Fibroblast of mammary gland (primary cell): ENCODE measurements at places on chromosomes 2 and 18.

GRCh38 chr2:71471276-71471675 is 17.9 kb downstream of the DYSF start:
- DNase-seq = peak; percentile 13

GRCh38 chr2:108413711-108414095 is 35.3 kb upstream of the GCC2 start:
- DNase-seq = peak; percentile 48

DNA sequence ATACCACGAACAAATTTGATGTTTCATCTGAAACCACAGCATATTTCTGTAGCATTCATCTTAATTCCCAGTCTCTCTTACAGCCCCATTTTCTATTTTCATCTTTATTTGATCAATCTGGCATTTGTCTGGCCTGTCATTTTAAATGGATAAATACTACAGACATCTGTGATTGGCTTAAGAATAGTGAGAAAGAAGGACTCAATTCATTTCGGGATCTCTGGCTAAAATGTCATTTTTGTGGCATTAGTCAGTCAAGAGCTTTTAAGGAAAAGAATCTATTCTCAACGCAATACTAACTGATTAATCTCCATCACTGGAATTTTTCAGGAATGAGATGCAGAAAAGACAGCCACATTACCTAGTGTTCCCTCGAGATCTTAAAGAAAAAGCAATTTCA is 585.9 kb downstream of the IRS1 start:
- peak; percentile 89 for DNase-seq

GRCh38 chr2:222424729-222425671 is 657 bp downstream of the SGPP2 start:
- no peak for DNase-seq

GRCh38 chr2:157741819-157742484 is 113.3 kb upstream of the ACVR1C start:
- DNase-seq = no peak

GRCh38 chr18:6819332-6819731 is 89.8 kb downstream of the ARHGAP28 start:
- no peak for DNase-seq

GRCh38 chr2:12603781-12604295 is 112.9 kb upstream of the TRIB2 start:
- no peak for DNase-seq

- DNase-seq = peak; percentile 94
Measured at GRCh38 chr2:85707304-85707703, 13.1 kb downstream of the GNLY start.

DNA sequence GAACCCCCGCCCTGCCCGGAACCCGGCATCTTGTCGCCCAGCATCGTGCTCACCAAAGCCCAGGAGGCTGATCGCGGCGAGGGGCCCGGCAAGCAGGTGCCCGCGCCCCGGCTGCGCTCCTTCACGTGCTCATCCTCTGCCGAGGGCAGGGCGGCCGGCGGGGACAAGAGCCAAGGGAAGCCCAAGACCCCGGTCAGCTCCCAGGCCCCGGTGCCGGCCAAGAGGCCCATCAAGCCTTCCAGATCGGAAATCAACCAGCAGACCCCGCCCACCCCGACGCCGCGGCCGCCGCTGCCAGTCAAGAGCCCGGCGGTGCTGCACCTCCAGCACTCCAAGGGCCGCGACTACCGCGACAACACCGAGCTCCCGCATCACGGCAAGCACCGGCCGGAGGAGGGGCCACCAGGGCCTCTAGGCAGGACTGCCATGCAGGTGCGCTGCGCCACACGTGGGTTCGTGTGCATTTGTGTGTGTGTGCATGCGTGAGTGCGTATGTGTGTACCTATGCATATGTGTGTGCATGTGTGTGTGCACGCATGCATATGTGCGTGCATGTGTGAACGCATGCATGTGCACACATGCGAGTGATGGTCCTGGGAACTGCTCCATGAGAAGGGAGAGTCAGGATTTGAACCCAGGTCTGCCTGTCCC is 47.1 kb upstream of the ATG16L1 start:
- no peak for DNase-seq

- DNase-seq = peak; percentile 38
Measured at GRCh38 chr2:199111458-199111857, 346.3 kb downstream of the SATB2 start.

GRCh38 chr2:233247744-233248143 is 3.7 kb upstream of the ATG16L1 start:
- DNase-seq = peak; percentile 73

- DNase-seq = peak; percentile 15
Measured at GRCh38 chr2:150212722-150213171, 274.7 kb downstream of the RND3 start.

DNA sequence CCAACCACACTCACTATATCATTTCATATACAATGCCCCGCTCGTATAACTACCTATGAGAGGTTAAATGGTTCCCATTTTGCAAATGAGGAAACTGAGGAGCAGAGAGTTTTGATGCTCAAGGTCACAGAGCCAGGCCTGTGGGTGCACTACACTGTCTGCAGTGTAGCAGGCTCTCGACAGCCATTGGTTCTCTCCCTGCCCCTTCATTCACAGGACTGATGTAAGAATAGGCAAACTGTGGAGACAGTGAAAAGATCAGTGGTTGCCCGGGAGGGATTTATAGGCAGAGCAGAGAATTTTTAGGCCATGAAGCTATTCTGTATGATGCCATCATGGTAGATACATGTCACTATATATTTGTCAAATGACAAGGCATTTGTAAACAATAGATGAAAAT is 39.0 kb upstream of the LBH start:
- DNase-seq = no peak

DNA sequence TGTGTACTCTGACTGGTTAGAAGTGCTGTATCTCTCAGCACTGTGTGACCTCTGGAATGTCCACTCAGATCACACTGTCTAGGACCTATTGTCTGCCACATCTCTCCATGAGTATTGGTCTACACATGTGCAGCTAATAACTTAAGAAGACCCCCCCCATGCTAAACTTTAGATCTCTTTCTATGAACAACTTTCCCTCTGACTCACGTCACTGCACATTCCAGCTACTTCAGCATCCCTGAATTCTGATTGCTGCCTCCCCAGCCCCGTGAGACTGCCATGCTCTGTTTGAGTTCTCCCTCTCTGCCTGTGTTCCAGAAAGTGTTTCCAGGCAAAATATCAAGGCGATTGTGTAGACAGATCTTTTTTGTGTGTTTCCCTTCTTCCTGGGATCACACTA is 41.8 kb downstream of the RAPGEF4 start:
- DNase-seq = no peak

- DNase-seq = peak; percentile 8
Measured at GRCh38 chr18:5890331-5891183, 4.8 kb downstream of the TMEM200C start.

DNA sequence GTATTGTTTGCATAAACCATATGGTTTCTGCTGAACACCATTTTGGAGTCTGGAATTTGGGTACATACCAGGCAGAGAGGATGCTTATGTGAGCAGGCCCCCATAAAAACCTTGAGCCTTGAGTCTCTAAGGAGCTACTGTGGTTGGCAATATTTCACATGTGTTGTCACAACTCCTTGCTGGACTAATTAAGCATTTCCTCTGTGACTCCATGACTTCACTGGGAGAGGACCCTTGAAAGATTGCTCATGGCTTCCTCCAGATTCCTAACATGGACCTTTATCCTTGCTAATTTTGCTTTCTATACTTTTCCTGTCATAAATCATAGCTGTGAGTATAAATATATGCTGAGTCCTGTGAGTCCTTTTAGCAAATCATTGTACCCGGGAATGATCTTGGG is 7.6 kb upstream of the COQ10B start:
- peak; percentile 41 for DNase-seq

DNA sequence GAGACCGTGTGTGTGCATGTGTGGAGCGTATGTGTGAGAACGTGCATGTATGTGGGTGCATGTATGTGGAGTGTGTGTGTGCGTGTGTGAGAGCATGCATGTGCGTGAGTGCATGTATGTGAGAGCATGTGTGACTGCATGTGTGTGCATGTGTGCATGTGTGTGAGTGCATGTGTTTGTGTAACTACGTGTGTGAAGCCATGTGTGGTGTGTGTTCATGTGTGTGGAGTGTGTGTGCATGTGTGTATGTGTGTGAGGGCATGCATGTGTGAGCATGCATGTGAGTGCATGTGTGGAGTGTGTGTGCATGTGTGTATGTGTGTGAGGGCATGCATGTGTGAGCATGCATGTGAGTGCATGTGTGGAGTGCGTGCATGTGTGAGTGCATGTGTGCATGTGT is 24.2 kb downstream of the TOGARAM2 start:
- no peak for DNase-seq

DNA sequence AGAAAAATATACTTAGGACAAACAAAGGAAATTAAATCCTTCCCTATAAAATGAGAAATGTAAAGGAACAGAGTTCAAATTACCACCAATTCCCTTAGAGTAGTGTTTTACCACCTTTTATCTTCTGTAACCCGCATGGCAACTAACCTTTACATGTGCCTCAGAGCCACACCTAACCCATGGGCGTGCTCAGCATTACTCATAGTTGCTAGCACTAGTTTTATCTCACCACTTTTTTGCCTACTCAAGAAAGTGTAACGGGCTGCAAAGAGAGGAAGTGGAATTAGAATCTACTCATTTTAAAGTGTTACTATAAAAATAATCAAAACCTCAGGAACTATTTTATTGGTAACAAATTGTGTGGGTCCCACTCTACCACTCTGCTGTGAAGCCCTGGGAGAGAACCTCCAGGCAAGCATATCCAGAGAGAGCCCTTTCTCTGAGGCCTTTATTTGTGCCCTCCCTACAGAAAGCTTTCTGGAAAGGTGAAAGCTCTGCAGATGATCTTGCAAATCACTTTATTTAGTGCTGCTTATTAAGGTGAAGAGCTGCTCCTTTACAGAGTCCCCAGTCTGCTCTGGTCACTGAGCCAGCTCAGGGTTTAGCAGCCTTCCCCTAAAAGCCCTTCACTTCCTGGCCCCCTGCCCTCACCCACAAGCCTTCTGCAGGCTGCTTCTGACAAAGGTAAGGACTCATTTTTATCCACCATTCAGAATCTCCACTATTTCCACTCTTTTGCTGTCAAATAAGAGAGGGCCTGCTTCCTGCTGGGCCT is 98.8 kb downstream of the TRABD2A start:
- DNase-seq = no peak

DNA sequence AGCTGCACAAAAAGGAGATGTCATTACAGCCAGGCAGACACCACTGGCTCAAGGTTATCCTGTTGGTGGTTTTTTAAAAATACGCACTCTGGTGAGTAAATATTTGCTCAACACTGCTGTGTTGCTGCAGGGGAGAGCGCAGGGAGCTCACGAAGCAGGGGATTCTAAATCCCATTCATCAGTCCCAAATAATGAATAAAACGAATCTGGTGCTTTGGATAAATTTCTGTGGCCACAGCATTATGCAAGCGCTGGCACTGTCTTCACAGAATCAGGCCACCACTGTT is 256.2 kb downstream of the HDAC4 start:
- no peak for DNase-seq

DNA sequence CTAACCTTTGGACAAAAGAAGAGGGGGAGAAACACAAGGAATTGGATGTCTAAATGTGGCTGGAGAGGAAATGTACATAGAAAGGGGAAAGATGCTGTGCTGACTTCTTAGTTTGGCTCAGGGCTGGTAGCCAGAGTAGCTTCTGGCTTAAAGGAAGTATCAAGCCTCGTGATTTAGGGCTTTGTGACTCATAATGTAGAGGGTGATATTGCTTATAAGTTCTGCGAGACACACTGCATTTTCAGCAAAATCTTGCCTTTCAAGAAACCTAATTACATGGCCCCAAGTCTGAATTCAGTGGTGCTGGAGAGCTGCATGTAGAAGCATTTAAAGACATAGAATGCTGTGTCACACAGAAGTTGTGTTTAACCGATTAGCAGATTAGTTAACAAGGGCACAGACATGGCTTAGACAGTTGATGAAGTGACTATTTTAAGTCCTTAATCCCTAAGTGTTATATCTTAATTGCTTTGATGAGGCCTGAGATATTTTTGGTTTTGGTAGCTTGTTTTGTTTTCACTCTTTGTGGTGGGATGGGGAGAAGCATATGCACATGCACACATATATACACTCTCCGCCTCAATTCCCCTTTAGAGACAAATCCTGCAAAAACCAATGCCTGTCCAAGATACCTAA is 66.4 kb downstream of the EPAS1 start:
- DNase-seq = peak; percentile 85

GRCh38 chr2:103003750-103004260 is 242.0 kb downstream of the TMEM182 start:
- DNase-seq = no peak

GRCh38 chr2:65077898-65078297 is 21.7 kb downstream of the CEP68 start:
- no peak for DNase-seq

DNA sequence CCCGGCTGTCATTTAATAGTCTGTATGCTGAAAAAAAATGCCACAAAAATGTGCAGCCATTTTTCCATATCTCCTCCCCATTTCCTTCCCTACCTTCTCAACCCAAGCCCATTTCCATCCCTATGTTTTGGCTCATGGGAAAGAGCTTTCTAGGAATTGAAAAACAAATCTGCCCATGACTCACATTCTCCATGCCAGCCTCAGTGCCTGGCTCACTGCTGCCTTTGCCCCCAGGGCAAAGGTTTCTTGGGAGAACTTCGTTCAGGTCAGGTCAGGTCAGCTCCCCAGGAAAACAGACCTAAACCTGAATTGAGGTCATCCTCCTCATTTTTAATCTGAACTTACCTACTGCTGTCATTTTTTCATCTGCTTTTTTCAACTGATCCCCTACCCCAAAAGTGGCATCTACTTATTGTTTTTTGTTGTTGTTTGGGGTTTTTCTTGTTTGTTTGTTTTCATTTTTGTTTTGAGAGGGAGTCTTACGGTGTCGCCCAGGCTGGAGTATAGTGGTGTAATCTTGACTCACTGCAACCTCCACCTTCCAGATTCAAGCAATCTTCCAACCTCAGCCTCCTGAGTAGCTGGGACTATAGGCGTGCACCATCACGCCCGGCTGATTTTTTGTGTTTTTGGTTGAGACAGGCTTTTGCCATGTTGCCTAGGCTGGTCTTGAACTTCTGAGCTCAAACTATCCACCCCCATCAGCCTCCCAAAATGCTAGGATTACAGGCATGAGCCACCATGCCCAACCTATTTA is 66.7 kb downstream of the FECH start:
- no peak for DNase-seq

DNA sequence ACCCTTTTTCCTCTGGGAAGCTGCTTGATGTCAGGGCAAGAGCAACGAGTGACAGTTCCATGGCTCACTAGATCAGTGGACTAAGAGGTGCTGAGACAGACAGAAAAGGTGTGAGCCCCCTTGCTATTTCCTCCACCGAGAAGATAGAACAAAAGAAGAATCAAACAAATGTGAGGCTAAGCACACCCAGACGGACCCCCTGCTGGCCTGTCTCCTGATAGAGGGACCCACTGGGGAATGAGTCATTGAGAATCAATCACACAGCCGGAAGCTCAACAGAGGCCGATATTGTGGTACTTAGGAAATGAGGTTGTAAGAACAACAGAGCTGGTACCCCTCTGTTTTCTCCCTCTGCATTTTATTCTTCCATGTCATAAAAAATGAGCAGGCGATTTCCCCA is 89.8 kb upstream of the TEX51 start:
- DNase-seq = no peak

- DNase-seq = no peak
Measured at GRCh38 chr2:230227216-230227615, 1.7 kb downstream of the SP140 start.

GRCh38 chr2:220154304-220154703 is 526.9 kb downstream of the SLC4A3 start:
- DNase-seq = no peak
